ENCODE measurements at places on chromosomes 1 and 21.

- DNase-seq, result no peak
These were observed 82.7 kb upstream of the ROR1 start for GRCh38 chr1:63690966-63691700.

GRCh38 chr1:188986745-188987417 lies 1490.8 kb downstream of the BRINP3 start:
- DNase-seq, result no peak

DNA sequence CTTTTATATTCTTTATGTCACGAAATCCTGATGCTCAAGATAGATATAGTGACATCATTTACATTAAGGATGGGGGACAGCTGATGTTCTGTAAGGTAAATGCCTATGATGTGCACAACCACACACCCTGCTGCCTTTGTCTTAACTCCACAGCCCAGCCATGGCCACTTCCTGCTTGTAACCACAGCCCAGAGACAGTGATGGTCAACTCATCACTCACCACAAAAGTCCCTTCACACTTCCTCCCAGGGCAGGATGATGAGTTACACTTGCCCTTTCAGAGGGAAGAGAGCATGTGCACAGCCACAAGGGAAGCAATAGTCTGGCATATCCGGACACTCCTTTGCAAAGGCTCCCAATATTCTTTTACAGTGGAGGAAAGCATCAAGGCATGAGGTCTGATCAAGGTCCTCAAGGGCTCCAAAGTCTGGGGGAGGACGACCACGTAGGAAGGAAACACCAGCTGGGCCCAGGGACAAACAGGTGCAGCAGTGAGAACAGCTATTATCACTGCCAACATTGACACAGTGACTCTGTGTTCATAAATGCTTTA lies 53.8 kb downstream of the PLPP3 start:
- DNase-seq, result no peak

DNA sequence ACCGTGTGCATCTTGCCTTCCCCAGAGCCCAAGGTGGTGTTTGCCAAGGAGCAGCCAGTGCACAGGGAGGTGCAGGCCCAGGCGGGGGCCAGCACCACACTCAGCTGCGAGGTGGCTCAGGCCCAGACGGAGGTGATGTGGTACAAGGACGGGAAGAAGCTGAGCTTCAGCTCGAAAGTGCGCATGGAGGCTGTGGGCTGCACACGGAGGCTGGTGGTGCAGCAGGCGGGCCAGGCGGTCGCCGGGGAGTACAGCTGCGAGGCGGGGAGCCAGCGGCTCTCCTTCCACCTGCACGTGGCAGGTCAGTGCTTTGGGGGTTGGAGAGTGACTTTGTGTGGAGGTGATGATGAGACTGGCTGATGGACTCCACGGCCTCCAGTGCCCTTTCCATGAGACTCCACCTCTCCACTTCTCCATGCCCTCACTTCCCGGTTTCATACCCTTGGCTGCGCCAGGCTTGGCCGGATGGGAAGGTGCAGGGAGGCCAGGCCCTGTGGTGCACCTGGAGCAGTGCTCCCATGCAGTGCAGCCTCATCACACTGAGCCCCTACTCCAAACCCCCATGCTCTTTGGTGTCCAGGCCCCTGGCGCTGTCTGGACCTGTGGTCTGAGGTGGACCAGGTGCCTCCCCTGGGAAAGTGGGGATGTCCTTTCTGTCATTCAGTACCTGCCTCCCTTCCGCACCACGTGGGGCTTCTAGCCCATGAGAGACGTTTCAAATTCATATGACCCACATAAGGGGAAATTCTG lies 49.0 kb downstream of the OBSCN start:
- no peak for DNase-seq

- no peak for DNase-seq
These were observed 4.8 kb downstream of the NAXE start for GRCh38 chr1:156596426-156596825.

DNA sequence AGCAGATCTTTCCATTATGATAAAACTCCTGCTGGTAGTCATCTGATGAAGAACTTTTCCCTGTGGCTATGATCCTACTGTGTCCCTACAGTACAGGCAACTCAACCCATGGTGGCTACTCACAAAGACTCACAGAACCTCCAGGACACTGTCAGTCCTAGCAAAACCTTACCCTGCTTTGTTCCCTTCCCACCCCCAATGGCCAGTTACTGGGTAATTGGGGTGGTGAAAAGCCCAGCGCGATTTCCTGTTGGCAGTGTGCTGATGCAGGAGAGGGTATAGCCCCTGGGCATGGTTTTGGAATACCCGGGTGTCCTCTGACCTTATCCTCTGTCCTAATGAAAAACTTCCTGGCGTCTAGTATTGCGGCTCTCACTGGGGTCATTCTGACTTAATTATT lies 533 bp upstream of the RGL1 start:
- DNase-seq, result no peak

- no peak for DNase-seq
These were observed 1.4 kb downstream of the B3GALNT2 start for GRCh38 chr1:235502601-235503402.

Data from GM12892 (cell line).